HuH-7.5 (cell line): ENCODE measurements at places on chromosomes 2 and 18.

DNA sequence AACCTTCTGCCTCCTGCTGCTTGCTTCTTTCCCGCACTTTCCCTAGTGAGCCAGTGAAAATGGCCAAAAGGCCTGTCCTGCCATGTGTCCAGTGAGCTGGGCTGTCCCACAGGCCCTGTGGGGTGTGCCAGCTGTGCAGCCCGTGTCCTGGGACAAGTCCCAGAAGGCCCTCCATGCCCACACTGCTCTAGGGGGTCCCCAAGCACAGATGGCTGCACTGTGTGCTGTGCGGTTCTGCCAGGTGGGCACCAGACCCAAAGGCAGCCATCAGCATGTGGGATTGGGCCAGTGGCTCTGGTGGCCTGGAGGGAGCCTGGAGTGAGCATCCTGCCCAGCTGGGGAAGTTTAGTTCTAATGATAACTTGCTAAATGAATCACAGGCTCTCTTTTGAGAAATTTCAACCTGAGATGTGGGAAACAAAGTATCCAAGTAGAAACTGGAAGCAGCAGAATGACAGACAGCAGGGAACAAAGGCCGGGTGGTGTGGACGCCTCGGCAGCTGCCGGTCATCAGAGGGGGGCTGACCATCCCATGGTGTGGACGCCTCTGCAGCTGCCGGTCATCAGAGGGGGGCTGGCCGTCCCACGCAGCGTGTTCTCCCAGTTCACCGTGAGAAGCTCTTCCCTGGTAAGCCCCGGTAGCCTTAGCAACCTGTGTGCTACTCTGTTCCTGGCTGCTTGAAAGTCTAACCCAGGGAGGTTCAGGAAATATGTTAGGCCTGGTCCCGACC lies 9.9 kb upstream of the CNDP2 start:
- no peak for DNase-seq

GRCh38 chr2:241653210-241653750 lies 15.8 kb downstream of the ATG4B start:
- DNase-seq, result no peak

DNA sequence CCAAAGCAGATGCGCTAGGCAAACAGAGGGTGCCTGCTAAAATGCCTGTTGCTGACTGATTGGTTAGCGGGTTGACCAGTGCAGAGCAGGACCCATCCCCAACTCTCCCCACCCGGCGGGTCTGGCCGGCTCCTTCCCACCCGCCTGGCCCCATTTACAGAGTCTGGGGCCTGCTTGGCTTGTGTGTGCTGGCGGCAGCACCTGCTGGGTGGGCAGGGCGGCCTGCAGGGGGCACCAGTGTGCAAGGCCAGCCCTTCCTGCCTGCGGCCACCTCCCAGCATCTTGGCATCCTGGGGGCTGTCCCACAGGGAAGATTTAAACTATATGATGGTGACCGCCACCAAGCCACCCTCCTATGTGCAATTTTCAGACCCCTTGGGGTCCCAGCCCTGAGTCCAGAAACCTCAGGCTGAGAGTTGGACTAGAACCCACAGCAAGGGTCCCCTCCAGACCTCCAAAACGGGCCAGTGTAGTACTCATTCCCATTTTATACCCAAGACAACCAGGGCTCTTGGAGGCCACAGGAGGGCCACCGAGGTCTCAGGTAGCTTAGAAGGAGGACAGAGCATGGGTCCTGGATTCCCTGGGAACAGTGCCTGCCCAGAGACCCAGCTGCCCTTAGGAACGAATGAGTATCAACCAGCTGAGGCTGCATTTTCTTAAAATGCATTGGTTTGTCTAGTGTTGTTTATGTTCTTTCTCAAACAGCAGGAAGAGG lies 173.6 kb downstream of the SMAD7 start:
- peak; percentile 83 for DNase-seq

DNA sequence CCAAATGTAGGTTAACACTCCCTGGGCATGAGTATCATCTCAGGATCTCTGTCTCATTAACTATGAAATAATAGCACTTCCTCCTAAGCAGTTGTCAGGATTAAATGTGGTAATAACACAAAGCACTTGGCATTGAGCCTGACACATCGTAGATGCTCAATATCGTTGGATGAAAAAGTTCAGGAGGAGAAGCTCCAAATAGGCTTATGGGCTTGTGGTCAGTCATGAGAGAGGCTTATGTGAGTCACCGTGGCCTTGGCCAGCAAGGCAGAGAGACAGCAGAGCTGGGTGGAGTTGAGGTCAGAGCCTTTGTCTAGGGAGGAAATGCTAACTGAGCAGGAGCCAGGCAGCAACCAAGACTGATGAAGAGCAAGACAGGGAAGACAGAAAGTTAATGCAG lies 68.3 kb upstream of the PPM1B start:
- no peak for DNase-seq

- no peak for DNase-seq
Observed at GRCh38 chr2:214547931-214548330, 137.1 kb downstream of the VWC2L start.
